Activated CD4-positive, alpha-beta T cell treated with anti-CD3 and anti-CD28 coated beads, Interleukin-2, amount 50 U/mL, for 48 hours (primary cell): ENCODE measurements at places on chromosomes 16 and 17.
A peak's percentile ranks its signal among the peaks of the same experiment; 100 is the strongest.

DNA sequence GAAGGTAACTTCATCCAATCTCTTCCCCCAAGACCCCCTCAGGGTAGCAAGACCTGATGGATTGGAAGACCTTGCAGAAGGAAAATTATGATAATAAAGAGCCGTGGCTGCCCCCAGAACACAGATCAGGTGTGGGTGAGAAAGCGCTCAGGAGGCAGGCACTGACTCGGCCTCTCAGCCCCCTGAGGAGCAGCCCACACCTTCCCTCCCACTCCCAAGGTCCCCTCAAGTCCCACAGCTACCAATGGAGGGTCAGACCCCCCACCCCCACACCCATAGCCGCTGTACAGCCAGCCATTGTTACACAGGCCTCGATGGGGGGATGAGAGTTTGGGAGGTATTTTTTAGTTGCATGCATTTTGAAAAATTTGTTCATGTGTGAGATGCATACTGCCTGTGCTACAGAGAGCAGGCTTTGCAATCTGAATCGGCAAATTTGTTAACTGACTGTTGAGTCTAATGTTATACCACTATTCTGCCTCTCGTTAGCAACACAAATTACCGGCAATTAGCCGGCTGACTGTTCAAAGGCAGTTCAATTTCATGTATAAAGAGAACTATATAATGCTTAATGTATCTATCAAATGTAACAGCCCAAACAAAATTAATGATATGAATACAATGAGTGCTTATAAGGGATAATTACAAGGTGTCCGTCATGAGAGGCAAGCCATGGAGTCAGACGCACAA, 211.7 kb downstream of the C16orf78 start:
- no peak for DNase-seq

GRCh38 chr17:57425903-57426880, 169.9 kb downstream of the MSI2 start:
- DNase-seq = no peak

DNA sequence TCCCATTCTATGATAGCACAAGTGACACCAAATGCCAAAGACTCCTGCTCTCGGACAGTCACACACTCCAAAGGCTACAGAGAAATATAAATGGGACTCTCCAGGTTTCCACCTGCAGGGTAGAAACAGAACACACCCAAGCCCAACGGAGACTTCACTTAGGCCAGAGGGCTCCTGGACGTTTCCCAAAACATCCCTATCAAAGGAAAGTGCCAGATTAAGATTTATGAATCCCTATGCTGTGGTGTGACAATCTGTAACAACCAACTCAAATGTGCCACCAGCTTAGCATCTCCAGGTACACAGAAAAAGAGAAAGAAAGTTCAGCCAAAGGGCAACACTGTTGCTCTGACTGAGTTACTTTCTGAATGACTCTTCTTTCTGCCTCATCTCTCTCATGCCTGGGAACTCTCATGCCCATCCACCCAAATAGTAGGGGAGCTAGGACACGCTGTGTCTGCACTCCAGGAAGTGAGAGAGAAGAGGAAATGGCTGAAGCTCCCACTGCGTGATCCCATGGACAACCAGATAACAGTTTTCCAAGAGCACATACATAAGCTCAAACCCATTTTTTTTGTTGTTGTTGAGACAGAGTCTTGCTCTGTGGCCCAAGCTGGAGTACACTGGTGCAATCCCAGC, 49.7 kb downstream of the SMG6 start:
- DNase-seq = peak; percentile 36

- no peak for DNase-seq
These were observed 7.9 kb downstream of the QPRT start for GRCh38 chr16:29686740-29687332.

DNA sequence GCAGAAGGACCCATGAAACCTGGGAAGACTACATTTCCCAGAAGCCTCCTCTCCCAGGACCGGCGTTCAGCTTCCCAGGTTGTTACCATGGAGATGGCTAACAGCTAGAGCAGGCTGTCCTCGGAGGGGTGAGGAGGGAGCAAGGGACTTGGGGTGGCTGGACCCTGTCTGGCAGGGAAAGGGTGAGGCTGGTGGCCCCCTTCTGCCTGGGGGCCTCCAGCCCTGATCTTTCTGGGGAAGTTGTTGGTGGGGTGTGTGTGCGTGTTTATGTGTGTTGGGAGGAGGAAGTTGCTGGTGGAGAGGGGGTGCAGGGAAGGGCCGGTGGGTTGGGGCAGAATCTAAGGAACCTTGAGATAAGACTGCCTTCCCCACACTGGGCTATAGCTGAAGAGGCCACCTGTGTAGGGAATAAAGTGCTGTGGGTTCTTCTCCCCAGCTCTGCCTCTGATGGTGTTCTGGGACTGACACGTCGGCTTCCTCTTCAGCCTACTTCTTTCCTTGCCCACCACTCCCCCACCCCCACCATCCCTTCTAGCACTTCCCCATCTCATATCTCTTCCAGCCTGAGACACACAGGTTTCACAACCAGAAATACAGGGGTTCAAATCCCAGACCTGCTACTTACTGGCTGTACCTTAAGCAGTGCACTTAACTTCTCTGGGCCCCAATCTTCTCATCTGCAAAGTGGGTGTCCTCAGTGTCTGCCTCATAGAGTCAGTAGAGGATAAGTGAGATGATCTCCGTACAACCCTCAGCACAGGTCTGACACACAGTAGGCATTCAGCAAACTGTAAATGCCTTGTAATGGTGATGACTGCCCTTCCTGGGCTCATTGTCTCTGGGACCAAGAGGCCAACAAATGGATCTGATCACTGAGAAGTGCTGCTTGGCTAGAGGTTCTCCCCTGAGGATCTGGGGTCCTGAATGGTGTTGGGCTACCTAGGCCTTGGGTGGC, at the start of gene DRC7:
Gene DRC7, plus strand, starts transcription at position 82 of the 955 bp plus-strand sequence. CDS start 3,144 bp downstream, outside the sequence.
- no peak for DNase-seq

- peak; percentile 21 for DNase-seq
These were observed 80.3 kb upstream of the GOT2 start for GRCh38 chr16:58814348-58814801.

DNA sequence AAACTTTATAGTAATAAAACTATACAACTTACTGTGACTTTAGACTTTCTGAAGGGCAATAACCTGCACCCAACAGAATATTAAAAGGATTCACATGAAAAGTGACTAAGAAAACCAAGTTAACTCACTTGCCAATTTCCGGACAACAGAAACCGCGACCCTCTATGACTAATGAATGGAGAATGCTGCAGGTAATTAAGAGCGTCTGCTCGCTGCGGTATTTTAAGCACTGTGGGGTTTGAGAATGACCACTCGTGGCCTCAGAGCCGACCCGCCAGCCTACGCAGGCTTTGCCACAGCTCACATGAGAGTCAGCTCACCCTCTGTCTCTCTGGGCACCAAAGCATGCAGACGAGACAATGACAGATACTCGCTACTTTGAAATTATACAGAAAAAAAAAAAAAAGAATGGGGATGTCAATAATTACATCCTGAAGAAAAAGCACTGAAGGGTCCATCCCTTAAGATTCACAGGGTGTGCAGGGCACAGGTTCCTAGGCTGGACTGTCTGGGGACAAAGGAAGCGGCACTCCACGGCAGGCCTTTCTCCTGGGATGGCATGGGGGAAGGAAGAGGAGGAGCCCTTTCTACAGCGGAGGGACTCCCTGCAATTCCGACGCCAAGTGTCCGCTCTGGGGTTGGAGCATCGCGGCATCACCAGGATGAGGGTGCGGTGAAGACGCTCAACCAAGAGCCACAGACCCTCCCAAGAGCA, 35.0 kb downstream of the ZCCHC14 start:
- peak; percentile 60 for DNase-seq

DNA sequence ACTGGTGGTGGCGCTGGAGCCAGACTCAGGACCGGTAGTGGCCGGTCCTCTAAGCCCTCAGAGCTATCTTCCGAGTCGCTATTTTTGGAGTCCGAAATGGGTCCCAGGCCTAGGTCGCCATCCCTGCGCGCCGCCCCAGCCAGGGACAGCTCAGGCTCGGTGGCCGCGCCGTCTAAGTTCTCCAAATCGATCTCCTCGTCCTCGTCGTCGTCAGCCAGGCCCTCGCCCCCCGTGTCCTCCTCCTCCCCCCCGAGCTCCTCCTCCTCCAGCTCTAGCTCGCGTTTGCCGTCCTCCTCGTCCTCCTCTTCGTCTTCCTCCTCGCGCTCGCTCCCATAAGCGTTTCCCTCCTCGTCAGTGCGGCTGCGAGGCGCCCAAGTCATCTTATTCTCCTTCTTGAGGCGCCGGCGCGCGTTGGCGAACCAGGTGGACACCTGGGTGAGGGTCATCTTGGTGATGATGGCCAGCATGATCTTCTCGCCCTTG, 1.6 kb downstream of the IRX3 start:
- no peak for DNase-seq

GRCh38 chr16:84461413-84462295, 42.8 kb downstream of the MEAK7 start:
- DNase-seq = no peak

- peak; percentile 42 for DNase-seq
These were observed 45.8 kb upstream of the NOS2 start for GRCh38 chr17:27846042-27846655.

DNA sequence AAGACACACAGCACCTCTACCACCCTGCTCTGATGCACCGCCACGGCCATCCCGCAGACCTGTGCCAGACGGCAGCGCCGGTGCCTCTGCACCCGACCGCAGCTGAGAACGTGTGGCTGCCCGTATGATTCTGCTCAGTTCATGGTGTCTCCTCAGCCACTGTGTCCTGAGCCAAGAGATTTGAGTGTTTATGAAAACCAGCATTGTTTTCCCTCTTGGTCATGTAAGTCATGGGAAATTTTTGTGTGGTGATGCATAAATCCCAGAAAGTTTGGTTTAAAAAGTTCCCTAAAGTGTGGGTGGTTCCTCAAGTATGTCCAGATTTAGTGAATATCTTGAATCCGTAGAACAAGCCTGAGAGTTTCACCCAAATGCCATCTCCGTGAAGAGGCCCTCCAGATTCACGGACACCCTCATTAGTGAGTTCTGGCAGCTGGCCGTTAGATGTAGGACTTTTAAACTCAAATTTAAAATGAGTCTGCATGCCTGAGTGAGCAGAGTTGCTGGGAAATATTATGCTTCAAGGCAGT, 57.6 kb downstream of the CDRT4 start:
- DNase-seq = no peak

DNA sequence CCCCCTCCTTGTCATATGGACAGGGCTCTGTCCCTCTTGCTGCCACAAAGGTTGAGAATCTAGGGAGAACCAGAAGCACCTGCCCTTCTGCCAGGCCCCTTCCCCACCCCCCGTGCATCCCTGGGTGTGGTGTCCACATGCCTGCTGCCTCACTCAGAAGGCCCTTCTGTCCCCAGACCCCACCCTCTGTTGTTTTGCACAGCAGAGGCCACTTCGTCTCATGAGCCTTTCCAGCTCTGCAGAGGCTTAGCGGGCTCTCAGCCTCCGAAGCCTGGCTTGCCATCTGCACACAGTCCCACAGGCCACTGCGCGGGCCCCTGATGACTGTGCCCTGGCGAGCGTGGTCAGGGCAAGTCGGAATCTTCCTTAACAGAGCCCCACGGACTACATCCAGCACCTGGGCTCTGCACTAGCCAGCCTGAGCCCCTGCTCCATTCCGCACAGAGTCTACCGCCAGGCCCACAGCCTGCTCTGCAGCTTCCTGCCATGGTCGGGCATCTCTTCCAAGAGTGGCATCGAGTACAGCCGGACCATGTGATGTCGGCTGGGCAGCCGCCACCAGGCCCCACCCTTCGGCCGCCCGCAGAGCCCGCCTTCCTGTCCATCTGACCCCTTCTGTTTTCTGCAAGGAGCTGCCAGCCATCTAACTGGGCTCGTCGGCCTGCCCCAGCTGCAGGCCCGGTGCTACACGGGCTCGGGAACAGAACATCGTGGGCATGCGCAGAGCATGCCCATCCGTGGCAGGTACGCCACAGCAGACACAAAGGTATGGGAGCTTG, 10.8 kb downstream of the C16orf90 start:
- DNase-seq = no peak
